ENCODE measurements at places on chromosomes 3 and 15.
A peak's percentile ranks its signal among the peaks of the same experiment; 100 is the strongest.

DNA sequence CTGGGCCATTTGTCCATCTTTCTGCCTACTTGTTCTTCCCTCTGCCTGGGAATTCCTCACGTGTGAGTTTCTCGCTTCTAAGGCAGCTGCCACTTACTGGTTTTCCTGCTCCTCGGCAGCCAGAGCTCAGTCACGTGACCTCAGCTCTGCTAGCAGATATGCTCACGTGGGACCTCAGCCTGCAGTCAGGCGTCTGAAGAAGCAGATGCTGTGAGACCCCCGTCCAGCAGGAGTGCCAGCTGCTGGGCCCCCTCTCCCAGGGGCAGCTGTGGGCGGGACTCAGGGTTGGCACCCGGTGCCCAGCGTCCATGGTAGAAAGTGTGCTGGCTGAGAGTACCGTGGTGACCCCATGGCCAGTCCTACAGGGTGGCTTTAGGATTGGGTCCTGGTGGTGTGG, 161.3 kb upstream of the TLE3 start:
- peak; percentile 21 for DNase-seq

- DNase-seq, result no peak
Observed at GRCh38 chr3:10353160-10353559, 32.2 kb upstream of the SEC13 start.

GRCh38 chr15:49946681-49947080, 172.4 kb downstream of the ATP8B4 start:
- no peak for DNase-seq

GRCh38 chr3:135454890-135455289, 510.6 kb upstream of the PPP2R3A start:
- no peak for DNase-seq

Data from activated CD8-positive, alpha-beta memory T cell treated with anti-CD3 and anti-CD28 coated beads for 4 hours (primary cell).